ENCODE measurements at places on chromosomes 3 and 15.

DNA sequence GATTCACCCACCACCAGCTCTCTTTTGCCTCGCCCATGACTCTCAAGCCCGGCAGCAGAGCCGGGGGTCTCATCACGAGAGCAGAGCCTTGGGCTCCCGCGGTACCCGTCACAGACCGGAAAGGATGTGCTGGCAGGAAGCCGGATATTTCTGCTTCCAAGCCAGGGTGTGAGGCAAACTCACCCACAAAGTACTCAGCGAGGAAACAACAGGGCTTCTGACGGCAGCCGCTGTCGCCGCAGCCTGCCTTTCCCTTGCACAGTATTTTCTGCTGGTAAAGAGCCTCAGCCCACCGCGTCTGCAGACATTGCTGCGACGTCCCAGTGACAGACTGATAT is 119.9 kb downstream of the NSMCE3 start:
- DNase-seq = no peak

DNA sequence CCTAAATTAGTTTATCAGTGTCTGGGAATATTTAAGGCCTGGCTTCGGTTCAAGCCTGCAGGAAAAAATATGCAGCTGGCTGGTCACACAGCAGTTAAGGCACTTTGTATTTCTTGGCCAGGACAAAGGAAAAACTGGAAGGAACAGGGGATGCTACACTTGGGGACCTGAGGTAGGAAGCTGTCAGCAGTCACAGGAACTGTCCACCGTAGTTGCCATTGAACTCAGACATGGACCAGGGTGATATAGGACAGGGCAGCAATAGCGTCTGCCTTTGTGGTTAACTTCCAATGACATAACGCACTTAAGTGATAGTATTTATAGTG is 49.1 kb downstream of the NR1D2 start:
- no peak for DNase-seq

DNA sequence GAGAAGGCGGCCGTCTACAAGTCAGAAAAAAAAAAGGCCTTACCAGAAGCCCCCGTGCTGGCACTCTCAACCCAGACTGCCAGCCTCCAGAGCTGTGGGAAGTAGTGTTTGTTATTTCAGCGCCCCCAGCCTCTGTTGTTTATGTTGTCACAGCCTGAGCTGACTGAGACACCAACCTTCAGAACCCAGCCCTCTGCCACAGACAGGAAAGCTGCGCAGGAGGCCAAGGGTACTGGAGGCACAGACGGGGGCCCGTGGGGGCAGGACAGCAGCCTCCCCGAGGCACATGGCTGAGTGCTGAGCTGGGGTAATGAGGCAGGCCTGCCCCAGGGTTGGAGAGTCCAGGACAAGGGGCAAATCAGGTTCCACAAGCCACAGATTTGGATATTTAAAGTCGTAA is 33.7 kb downstream of the HCN4 start:
- DNase-seq = no peak

- DNase-seq = no peak
Observed at GRCh38 chr3:52181543-52181942, 16.4 kb upstream of the ALAS1 start.

GRCh38 chr15:92954002-92954401 is 53.9 kb downstream of the CHD2 start:
- DNase-seq = no peak

GRCh38 chr3:184485906-184486305 is 75.7 kb upstream of the EPHB3 start:
- no peak for DNase-seq

GRCh38 chr15:45637552-45638033 is 2.8 kb downstream of the SQOR start:
- peak; percentile 59 for DNase-seq

- no peak for DNase-seq
Observed at GRCh38 chr3:184177331-184177731, 2.7 kb downstream of the AP2M1 start.

DNA sequence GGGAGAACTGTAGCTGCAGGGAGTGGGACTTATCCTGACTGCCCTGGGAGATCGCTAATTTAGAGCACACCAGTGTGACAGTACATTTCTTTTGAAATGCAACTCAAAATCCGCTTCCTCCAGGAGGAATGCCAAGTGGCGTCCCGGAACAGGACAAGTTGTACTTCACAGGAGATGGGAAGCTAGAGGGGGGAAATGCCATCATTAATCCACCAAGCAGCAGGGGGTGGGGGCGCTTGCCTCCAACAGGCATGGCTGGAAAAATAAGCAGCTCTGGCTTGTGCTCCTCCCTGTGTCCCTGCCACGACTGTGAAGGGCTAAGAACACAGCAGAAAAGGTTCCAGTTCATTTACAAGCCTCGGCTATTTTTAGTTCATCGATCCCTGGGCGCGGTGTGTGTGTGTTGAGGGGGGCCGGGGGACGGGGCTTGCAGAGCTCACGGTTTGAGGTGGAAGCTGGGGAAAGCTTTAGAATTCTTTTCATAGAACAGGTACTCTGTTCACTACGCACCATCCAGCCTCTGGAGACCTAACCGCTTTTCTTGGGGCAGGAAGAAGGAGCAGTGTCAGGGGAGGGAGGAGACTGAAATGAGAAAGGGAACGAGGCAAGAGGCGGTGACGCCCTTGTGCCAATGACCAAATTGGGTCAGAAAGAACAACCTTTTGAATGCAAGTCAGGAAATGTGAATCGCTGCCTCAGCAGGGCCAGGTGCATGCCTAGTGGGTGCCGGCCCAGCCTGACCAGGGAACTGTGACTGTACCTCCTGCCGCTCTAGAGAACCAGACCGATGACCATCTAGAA is 51.8 kb upstream of the DGKG start:
- peak; percentile 66 for DNase-seq

GRCh38 chr3:104642827-104643226 is 723.9 kb upstream of the ALCAM start:
- no peak for DNase-seq

- DNase-seq = no peak
Observed at GRCh38 chr3:107468782-107469181, 54.0 kb upstream of the BBX start.

- peak; percentile 36 for DNase-seq
Observed at GRCh38 chr3:185823078-185824044, 1.5 kb downstream of the IGF2BP2 start.

DNA sequence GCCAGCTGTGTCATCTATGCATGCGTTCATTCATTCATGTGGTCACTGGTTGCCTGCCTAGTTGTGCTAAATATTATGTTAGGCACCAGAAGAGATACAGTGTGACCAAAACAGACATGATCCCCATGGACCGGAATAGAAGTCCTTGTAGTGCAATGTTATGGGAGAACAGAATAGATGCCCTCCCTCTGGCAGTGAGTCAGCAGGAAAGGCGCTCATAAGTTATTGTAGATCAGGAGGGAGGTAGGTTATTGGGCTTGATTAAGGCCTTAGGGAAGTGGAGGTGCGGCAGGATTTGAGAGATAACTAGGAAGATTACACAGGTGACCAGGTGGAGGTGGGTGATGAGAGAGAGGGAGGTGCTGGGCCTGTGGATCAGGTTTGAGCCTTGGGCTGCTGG is 5.2 kb downstream of the MCTP2 start:
- no peak for DNase-seq

GRCh38 chr3:119795849-119796248 is 13.9 kb downstream of the NR1I2 start:
- DNase-seq = no peak

- DNase-seq = no peak
Observed at GRCh38 chr15:87207251-87207650, 1049.3 kb downstream of the NTRK3 start.

- no peak for DNase-seq
Observed at GRCh38 chr15:50854601-50855490, 53.6 kb upstream of the AP4E1 start.

GRCh38 chr3:18827664-18828063 is 320.6 kb upstream of the KCNH8 start:
- no peak for DNase-seq

DNA sequence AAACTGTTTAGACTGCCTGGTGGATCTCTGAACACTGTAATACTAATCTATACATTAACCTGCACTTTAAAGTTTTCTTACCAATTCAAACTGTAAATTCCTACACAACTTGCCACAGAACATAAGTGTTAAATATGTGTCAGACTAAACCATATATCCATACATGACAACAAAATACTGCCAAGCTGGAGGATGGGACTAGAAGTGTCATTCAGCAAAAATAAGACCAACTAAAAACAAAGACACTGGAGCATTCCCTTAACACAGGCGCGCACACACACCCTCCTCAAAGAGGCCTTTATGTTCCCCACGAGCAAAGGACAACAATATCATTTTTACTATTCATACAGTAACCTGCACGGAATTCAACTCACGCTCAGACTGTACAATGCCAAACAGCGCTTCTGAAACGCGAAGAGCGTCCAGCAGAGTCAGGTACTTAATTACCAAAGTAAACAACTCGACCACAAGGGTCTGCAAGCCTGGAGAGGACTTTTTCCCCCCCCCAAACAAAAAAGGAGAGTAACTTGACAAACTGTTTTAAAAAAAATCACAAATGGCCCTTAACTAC is 1.1 kb downstream of the DCUN1D1 start:
- no peak for DNase-seq

DNA sequence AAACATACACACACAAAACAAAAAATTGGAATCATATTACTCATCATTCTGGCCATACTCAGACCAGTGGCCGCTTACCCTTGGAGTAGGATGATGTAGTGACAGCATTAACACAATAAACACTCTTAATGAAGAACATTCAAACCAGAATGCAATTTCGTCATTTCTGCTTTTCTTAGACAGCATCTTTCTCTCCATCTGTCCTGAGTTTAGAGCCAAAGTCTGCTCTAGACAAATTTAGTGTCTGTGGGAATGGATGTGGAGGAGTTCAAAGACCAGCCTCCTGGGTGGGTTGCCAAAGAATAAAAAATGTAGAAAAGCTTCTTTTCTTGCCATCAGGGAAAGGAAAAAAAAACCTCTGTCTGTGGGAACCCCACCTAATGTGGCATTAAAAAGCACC is 212.4 kb upstream of the POU1F1 start:
- DNase-seq = no peak

DNA sequence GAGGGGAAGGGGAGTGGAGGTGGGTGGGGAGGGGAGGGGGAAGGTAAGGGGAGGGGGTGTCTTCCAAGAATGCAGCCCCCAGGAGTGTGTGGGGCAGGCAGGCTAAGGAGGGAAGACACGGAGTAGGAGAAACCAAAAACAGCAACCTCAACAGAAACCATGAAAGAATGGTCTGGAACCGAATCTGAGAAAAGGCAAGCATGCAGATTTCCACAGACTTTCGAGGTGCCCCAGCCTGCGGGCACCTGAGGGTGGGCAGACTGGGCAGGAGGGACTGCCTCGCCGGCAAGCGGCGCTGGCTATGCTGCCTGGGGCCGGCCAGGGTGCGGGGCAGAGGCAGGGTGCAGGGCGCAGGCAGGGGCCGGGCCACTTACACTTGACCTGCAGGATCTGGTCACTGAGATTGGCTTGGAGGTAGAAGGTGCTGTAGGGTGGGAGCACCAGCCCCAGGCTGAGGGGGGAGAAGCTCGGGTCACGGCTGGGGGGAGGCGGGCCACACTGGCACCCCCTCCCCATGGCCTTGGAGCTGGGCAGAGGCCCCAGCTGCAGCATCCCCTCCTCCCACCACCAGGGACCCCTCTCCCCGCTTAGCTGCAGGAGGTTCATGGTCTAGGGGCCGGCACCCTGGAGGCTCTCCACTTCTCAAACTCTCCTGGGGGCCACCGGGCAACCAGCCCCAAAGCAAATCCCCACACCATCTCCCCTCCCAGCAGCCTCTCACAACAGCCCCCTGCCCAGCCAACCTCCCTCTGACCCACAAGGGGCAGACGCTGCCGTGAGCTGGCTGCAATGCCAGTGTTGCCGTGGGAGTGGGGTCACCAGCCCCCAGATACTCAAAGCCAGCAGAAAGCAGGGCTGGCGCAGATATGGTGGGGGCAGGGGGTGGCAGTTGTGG is 15.3 kb upstream of the TMEM115 start:
- DNase-seq = no peak

- DNase-seq = no peak
Observed at GRCh38 chr3:174862101-174862500, 3.0 kb downstream of the NAALADL2 start.

DNA sequence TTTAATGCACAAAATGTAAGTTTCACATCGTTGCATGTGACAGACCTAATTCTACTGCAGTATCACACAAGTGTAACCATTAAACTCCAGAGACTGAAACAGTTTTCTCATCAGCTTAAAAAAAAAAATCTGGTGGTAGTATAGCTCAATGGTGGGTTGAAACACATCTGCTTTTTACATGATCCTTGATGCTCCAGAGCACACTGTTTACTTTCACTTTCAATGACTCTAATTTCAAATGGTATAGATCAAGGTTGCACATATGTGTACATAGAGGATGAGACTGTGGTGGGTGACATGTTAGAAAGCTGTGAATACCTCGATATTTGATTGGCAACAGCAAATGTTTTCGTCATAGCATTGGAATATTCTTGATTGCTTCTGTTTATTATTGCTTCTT is 22.4 kb downstream of the MCTP2 start:
- DNase-seq = no peak

- no peak for DNase-seq
Observed at GRCh38 chr15:37921527-37922385, 12.7 kb upstream of the TMCO5A start.

GRCh38 chr3:36095238-36095637 is 285.1 kb upstream of the STAC start:
- DNase-seq = no peak

DNA sequence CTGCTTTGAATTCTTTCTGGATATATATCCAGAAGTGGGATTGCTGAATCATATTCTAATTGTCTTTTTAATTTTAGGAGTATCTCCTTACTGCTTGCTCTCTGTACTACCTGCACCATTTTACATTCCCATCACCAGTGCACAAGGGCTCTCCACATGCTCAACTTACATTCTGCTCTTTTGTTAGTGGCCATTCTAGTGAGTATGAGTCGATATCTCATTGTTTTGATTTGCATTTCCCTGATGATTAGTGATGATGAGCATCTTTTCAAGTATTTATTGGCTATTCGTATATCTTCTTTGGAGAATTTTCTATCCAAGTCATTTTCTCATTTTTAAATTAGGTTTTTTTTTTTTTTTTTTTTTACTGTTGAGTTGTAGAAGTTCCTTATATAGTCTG is 29.5 kb downstream of the PFN2 start:
- DNase-seq = no peak

GRCh38 chr3:54831112-54831511 is 96.7 kb downstream of the LRTM1 start:
- no peak for DNase-seq

GRCh38 chr15:94053626-94054025 is 177.7 kb upstream of the MCTP2 start:
- DNase-seq = no peak

DNA sequence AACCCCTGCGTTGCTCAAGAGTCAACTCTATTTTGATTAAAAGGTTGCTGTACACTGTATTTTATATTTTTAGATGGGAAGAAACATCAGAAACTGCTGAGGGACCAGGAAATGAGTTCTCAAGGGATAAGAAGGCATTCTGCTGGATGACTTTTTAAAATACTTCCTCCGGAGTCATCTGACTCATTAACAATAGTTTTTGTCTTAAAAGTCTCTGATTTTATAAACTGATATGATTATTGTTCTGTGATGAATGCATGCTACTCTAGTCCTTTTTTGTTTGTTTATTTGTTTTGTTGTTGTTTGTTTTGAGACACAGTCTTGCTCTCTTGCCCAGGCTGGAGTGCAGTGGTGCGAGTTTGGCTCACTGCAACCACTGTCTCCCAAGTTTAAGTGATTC is 18.2 kb upstream of the HLTF start:
- no peak for DNase-seq

GRCh38 chr15:40958146-40958545 is 4.9 kb downstream of the CHAC1 start:
- no peak for DNase-seq

- DNase-seq = no peak
Observed at GRCh38 chr15:29532296-29532695, 262.7 kb upstream of the NSMCE3 start.
